ENCODE measurements at places on chromosomes 6 and 20.

GRCh38 chr6:165605182-165605875, 57.7 kb downstream of the PDE10A start:
- H3K36me3 ChIP-seq, result no peaks in the 10 kb centered on the region
- no peaks in the 10 kb centered on the region for H3K4me1 ChIP-seq
- H3K4me3 ChIP-seq, result no peak overlapping the region
- DNase-seq, result no peak

DNA sequence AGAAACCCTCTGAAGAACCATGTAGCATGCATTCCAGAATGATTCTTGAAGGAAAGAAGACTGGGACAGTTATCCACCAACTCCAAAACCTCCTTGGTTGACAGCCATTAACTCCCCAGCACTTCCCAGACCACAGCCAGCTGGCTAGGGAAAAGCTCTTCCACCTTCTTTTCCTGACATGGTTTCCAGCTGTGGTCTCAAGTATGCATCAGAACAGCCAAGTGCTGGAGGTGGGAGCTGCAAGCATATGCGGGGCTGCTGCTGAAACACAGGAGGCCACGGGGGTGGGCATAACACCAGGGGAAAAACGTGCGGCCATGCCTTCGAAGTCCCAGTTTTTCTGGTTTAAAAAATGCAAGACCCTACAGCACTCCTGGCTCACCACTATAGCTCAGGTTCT, 108.0 kb upstream of the FAM184A start:
- no peak for DNase-seq
- peaks cover 25% of the 10 kb centered on the region for H3K36me3 ChIP-seq
- peaks cover 2% of the 10 kb centered on the region for H3K4me1 ChIP-seq
- H3K4me3 ChIP-seq, result no peak overlapping the region
- no peak overlapping the region for H3K27ac ChIP-seq
- H3K27me3 ChIP-seq, result no peaks in the 10 kb centered on the region

GRCh38 chr6:50861692-50862091, 43.0 kb downstream of the TFAP2B start:
- no peaks in the 10 kb centered on the region for H3K36me3 ChIP-seq
- H3K27me3 ChIP-seq, result no peaks in the 10 kb centered on the region

GRCh38 chr20:45363611-45364492, 896 bp downstream of the SYS1 start:
- no peaks in the 10 kb centered on the region for H3K27me3 ChIP-seq
- H3K27ac ChIP-seq, result peak overlapping the region; percentile 96
- no peak for DNase-seq
- peaks cover 50% of the 10 kb centered on the region for H3K4me1 ChIP-seq
- peak overlapping the region; percentile 92 for H3K4me3 ChIP-seq

GRCh38 chr6:13383328-13384163, 55.2 kb upstream of the TBC1D7 start:
- H3K36me3 ChIP-seq, result no peaks in the 10 kb centered on the region
- H3K27me3 ChIP-seq, result no peaks in the 10 kb centered on the region
- H3K27ac ChIP-seq, result peak overlapping the region; percentile 82
- peaks cover 19% of the 10 kb centered on the region for H3K4me1 ChIP-seq
- peak; percentile 36 for DNase-seq
- H3K4me3 ChIP-seq, result no peak overlapping the region

- no peaks in the 10 kb centered on the region for H3K36me3 ChIP-seq
- H3K4me3 ChIP-seq, result no peak overlapping the region
- peaks cover 10% of the 10 kb centered on the region for H3K27me3 ChIP-seq
These were observed 125.9 kb upstream of the TNFAIP3 start for GRCh38 chr6:137740967-137741761.

DNA sequence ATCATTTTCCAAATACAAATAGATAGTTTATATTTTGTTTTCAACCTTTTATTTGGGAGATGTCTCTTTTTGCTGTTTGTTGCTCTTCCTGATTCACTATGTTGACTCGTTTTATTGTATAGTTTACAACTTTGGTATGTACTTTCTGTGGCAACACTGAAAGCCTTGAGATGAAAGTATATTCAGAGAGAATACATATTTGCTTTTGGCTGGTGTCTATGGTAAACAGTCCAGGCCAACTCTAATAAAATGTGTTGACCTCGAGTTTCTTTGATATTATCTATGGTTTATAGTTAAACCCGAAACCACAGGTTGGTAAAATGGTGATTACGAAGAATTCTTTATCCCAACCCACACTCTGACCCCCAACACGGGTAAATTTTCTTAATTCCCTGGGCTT, 919.6 kb upstream of the MAP3K7 start:
- H3K4me1 ChIP-seq, result no peaks in the 10 kb centered on the region
- H3K27ac ChIP-seq, result no peak overlapping the region
- DNase-seq, result no peak
- H3K36me3 ChIP-seq, result no peaks in the 10 kb centered on the region

DNA sequence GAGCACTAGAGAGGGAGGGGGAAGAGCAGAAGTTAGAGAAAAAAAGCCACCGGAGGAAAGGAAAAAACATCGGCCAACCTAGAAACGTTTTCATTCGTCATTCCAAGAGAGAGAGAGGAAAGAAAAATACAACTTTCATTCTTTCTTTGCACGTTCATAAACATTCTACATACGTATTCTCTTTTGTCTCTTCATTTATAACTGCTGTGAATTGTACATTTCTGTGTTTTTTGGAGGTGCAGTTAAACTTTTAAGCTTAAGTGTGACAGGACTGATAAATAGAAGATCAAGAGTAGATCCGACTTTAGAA, 2.0 kb downstream of the ID4 start:
- H3K36me3 ChIP-seq, result peaks cover 4% of the 10 kb centered on the region
- no peak for DNase-seq
- H3K4me3 ChIP-seq, result no peak overlapping the region

GRCh38 chr6:5142915-5143314, 57.8 kb downstream of the PPP1R3G start:
- peaks cover 3% of the 10 kb centered on the region for H3K36me3 ChIP-seq
- H3K27me3 ChIP-seq, result no peaks in the 10 kb centered on the region
- DNase-seq, result no peak
- no peak overlapping the region for H3K27ac ChIP-seq

DNA sequence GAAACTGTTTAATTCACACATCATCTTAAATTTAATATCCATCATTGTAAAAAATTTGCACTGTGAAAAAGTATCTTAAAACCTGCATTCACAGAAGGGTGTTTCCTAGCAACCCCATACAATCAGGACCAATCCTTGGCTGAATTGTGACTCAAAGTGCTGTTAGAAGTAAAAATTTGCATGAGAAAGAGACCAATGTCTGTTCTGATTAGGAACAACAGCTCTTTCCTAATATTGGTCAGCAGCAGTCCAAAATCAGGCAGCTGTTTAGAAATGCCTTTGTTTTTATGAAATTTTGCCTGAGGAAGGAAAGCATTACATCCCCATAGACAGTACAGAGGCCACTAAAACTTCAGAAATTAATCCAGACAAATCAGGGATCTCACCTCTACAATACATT, 987.0 kb downstream of the HACE1 start:
- H3K27me3 ChIP-seq, result no peaks in the 10 kb centered on the region
- no peak overlapping the region for H3K27ac ChIP-seq
- H3K4me1 ChIP-seq, result no peaks in the 10 kb centered on the region
- peaks cover 2% of the 10 kb centered on the region for H3K36me3 ChIP-seq

- peaks cover 5% of the 10 kb centered on the region for H3K4me1 ChIP-seq
- DNase-seq, result no peak
- peak overlapping the region; percentile 67 for H3K27ac ChIP-seq
- no peaks in the 10 kb centered on the region for H3K27me3 ChIP-seq
- H3K36me3 ChIP-seq, result peaks cover 31% of the 10 kb centered on the region
- no peak overlapping the region for H3K4me3 ChIP-seq
These were observed 131.8 kb downstream of the SLC23A2 start for GRCh38 chr20:4869290-4870193.

GRCh38 chr20:57749131-57749690, 39.4 kb upstream of the PMEPA1 start:
- H3K4me1 ChIP-seq, result peaks cover 11% of the 10 kb centered on the region
- H3K27ac ChIP-seq, result no peak overlapping the region
- H3K4me3 ChIP-seq, result peak overlapping the region; percentile 62
- peaks cover under 1% of the 10 kb centered on the region for H3K36me3 ChIP-seq
- no peak for DNase-seq

- no peak overlapping the region for H3K4me3 ChIP-seq
- H3K27ac ChIP-seq, result no peak overlapping the region
- H3K27me3 ChIP-seq, result no peaks in the 10 kb centered on the region
These were observed 197.3 kb upstream of the SNX9 start for GRCh38 chr6:157625764-157626163.

DNA sequence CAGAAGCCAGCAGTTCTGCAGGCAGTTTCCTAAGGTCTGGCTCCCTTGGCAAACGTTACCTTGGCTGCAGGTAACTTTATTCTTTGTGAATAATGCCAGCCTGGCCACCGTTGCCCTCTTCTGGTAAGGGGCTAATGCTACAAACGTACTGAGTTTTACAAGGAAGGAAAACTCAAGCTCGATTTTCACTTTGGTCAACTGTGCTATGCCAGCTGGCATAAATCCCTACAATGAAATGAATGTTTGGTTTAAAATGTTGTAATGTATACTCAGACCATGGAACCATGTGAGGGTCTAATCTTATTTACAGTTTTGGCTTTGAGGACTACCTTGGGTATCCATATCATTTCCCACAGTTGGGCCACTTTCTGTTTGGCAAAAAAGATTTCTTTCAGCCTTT, 101.4 kb downstream of the SLX4IP start:
- no peak for DNase-seq
- peaks cover 14% of the 10 kb centered on the region for H3K4me1 ChIP-seq
- no peaks in the 10 kb centered on the region for H3K27me3 ChIP-seq
- H3K36me3 ChIP-seq, result no peaks in the 10 kb centered on the region
- no peak overlapping the region for H3K27ac ChIP-seq

DNA sequence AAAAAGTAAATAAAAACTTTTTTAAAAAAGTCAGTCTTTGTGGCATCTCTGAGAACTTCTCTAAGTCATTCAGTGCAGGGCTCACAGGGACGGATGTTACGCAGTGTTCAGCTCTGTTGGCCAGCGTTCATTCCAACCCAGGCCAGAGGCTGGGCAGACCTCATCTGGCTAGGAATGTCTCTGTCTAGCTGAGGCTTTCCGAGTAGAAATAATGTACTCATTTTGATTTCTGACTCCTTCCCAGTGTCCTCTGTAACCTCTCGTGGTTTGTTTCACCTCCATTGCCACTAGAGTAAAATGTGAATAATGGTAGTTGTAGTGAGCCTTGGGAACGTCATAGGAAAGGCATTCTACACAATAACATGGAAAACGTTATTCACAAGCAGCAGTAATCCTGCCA, 135.1 kb downstream of the TMEM242 start:
- no peak overlapping the region for H3K27ac ChIP-seq
- H3K36me3 ChIP-seq, result peaks cover 55% of the 10 kb centered on the region
- H3K27me3 ChIP-seq, result no peaks in the 10 kb centered on the region
- H3K4me3 ChIP-seq, result no peak overlapping the region
- H3K4me1 ChIP-seq, result peaks cover 30% of the 10 kb centered on the region

Measured in central memory CD8-positive, alpha-beta T cell (primary cell).